ENCODE measurements at places on chromosomes 2 and 18. TPM values are rescaled to one million over a fixed set of nuclear protein-coding genes. Genes with fewer than 3 reads are reported as not detected.
A peak's percentile ranks its signal among the peaks of the same experiment; 100 is the strongest.

- DNase-seq, result no peak
Observed at GRCh38 chr18:34647251-34647650, 62.8 kb upstream of the DTNA start.

DNA sequence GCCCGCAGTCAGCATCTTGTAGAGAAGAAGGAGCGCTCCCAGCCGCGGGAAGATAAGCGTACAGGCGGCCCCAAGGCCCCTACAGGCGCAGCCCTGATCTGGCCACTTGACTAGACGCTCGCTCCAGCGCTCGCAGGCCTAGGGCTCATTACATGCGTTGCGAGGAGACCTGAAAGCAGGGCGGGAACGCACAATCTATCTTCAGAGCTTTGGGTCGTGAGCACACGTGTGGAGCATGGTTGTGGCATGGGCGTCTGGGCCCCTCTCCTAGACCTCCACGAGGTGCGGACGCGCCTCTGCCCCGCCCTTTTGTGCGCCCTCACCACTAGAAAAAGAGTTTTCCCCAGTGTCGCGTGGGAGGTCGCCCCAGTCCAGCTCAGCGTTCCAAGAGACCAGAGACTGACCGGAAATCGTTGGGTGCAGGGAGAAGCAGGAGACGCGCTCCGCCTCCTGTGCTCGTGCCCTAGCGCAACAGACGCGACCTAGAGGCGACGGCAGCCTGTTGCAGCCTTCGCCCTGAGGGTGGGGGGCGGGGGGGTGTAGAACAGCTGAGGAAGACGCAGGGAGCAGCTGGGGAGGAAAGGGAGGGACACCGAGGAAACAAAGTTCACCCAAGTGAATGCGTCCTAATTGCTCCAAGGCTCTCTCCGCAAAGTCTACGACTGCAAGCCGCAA is 12.6 kb downstream of the NR4A2 start:
- DNase-seq, result no peak

DNA sequence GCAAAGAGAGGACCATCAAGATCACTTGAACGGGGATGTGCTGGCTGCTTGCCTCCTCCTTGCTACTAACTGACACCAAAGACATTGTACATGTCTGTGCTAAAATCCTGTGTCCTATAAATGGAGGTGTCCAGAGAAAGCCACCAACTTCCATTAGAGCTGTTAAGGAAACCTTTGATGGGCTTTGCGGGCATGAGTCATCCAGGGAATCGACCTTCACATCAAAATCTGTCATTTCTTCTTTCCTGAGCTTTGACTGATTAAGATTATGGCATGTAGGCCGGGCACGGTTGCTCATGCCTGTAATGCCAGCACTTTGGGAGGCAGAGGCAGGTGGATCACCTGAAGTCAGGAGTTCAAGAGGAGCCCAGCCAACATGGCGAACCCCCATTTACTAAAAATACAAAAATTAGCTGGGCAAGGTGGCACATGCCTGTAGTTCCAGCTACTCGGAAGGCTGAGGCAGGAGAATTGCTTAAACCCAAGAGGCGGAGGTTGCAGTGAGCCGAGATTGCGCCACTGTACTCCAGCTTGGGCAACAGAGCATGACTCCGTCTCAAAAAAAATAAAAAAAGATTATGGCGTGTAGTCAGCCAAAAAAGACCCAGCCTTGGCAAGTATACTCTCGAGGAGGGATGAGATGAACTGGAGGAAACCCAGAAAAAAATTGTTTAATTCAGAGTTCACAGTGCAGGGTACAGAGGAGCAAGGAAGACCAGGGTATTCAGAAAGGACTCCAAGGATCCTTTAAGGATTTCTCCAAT is 115.8 kb downstream of the CABLES1 start:
- DNase-seq, result no peak

DNA sequence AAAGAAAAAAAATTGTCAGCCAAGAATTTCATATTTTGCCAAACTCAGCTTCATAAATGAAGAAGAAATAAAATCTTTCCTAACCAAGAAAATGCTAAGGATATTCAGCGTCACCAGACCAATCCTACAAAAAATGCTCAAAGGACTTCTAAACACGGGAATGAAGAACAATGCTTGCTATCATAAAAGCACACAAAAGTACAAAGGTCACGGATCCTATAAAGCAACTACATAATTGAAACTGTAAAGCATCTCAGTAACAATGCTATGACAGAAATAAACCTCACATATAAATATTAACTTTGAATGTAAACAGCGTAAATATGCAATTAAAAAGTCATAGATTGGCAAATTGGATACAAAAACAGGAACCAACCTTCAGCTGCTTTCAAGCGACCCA is 1314.6 kb upstream of the GYPC start:
- no peak for DNase-seq

DNA sequence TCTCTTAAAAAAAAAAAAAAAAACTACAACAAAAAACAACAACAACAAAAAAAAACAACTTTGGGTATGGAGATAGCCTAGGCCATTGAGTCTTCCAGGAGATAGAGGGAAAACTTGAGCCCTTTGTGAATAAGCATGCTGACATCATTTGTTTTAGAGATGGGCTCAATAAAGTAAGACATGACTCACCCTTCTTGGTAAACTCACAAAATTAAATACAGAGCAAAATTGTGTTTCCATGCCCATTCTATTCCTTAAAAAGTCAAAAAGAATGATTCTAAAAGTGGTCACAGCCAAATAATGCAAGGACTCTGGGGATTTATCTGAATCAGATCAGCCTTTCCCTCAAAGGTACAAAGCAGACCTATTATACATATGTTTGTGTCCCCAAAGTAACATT is 117.4 kb downstream of the ETAA1 start:
- DNase-seq, result peak; percentile 42

DNA sequence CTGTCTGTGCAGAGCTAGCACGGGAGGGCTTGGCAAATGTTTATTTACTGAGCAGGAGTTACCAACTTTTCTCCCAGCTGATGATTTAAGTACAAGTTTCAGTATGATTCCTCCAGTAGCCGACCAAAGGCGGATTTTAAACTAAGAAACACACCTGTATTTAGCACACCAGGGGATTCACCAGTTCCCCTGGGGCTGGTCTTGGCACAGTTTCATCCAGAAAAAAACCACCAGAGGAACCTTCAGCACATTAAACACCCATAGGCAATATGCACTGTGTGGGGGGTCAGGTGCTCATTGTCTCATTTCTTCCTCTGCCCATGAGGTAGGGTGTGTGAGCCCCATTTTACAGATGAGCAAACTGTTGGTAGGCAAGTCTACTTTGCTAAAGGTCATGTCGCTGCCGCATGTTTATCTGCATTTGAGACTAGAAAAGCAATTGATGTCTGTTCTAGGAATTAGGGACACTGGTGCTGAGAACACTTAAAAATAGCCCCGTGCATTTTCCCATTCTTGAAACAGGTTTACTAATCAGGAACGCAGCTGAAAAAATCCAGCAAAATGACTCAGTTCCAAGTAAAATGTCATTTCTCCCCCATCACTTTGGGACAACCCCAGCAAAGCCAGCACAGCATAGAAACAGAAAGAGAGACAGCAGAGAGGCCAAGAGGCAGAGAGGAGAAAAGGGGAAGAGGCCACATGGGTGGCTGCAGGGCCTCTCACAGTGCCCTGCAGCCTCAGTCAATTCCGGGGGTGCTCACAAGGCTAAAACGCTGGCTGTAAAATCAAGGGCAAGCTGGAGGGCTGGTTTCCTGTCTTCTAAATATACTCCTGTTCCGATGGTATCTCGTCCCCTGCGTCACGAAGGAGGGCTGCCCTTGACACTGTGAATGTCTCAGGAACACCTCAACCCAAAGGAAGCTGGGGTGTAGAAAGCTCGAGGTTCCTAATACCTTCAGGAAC is 166.8 kb upstream of the ID2 start:
- DNase-seq, result no peak

DNA sequence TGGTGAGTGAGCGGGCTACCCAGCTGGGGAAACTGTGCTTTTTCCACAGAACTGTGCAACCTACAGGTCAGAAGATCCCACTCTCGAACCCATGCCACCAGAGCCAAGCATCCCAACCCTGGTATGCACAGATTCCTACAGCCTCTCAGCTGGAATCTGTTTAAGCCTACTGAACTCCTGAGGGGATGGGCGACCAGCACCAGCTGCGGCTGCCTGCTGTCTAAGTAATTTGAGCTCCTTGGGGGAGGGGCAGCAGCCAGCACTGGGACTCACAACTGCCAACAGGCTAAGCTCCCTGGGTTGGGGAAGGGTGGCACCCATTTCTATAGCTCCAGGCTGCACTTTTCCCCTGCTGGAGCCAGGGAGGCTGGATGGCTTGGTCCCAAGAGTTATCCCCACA is 11.8 kb downstream of the CYP27C1 start:
- no peak for DNase-seq

- no peak for DNase-seq
Observed at GRCh38 chr2:207165121-207166038, at the start of gene KLF7. TSS of gene KLF7 (minus strand) at chr2:207165948. CDS start at chr2:207165568, 380 bp downstream.

DNA sequence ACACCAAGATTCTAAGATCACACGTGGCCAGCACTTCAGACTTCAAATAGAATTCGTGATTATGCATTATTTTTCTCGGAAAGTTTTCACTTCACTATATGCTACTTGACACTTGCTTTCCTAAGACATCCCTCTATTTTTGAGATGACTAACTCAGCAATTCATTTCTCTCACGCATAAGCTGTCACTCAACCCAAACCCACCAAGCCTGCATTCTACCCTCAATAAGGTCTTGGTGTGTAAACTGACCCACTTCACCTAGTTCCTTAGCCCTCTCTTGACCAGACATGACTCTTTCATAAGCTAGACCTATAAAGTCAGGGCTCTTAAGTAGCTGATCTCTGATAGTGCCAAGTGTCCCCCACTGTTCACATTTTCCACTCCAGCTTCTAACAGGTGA is 11.7 kb downstream of the CKAP2L start:
- DNase-seq, result no peak

GRCh38 chr18:66780609-66781008 is 176.7 kb upstream of the CDH19 start:
- no peak for DNase-seq

DNA sequence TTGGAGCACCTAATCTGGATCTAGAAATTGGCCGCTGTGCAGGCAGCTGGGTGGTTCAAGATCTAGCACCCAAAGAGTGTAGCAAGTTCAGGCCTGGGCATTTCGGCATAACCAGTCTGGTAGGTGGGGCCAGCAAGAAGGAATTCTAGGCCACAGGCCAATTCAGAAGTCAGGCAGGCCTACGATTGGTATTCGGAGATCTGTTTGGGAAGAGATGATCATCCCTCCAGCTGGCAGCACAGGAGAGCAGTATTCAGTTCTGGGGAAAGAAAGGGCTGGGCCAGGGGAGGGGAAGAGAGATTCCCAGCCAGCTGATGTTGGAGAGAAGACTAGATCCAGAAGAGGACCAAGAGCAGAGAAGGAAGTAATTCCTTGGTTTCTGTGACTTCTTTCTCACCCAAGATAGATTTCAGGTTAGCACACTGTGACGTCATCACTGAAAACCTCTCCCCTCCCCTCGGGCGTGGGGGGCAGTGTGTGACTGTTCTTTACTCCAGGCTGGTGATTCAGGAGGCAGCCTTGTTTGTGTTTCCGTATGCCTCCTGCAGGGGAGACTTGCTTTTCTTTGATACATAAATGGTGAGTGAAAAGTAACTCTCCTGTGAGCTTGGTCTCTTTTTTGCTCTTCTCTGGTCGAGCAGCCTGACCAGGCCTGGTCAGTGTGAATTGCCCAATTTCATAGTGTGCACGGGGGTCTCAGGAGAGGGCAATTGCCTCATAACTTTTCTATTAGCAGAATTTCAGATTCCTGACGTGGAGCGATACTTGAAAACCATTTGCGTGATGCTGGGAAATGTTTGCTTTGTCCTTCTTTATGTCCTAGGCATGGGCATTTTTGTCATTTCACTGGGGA is 61.1 kb downstream of the MEIS1 start:
- peak; percentile 73 for DNase-seq

DNA sequence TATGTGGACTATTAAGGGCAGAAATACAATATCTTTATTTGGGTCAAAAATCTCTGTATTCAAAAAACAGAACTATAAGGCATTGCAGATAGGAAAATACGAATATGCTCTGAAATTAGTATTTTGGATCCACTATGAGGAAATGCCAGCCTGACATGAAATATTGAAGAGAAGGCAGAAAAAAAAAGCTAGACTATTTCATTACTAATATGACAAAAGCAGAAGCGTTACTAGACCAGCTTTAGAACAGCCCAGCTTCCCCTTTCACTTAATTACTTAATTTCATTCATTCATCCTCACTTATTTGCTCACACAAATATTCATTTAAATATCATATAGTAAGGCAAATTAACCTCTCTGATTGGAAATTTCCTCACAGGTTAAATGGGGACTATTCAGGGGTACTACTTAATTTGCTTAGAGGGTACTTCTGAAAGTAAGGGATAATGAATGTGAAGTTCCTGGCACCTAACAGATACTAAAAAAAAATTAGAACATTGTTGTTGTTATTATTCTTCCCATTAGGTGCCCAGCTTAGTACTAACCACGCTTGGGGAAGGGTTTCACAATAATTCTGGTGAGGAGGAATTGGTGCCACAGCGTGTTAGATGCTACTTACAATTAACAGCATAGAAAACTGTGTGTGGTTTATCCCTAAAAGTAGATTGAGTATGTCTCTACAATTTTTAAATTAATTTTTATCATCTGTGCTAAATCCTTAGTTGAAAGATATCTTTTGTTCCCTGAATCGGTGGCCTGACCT is 71.1 kb upstream of the CTLA4 start:
- DNase-seq, result no peak

GRCh38 chr2:75920859-75921551 is 210.3 kb upstream of the GCFC2 start:
- no peak for DNase-seq

SPHKAP gene
- not detected for polyA plus RNA-seq

KCTD1 gene
- polyA plus RNA-seq, result 5.4 TPM

PTH2R gene
- polyA plus RNA-seq, result not detected

SAG gene
- polyA plus RNA-seq, result not detected

SP140 gene
- polyA plus RNA-seq, result 1.5 TPM
